ENCODE measurements at places on chromosomes 4 and X. TPM values are rescaled to one million over a fixed set of nuclear protein-coding genes. Genes with fewer than 3 reads are reported as not detected.

The ANOS1 gene
- 9.5 TPM for total RNA-seq

DNA sequence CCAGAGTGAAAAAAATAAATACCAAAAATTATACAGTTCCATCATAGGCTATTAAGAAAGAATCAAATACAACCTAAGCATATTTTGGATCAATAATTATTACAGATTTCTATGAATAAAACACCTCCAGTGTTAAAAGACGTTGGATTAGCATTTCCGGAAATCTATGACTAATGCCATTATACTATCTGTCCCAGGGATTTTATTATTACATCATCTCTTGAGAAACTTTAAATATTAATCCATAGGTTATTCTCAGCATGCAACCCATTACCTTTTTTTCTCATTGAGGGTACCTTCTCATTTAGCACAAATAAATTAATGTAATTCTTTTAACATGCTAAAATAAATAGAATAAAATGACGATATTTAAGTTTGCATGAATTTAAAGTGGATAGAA, 44.6 kb downstream of the CXorf58 start:
- DNase-seq: no peak

DNA sequence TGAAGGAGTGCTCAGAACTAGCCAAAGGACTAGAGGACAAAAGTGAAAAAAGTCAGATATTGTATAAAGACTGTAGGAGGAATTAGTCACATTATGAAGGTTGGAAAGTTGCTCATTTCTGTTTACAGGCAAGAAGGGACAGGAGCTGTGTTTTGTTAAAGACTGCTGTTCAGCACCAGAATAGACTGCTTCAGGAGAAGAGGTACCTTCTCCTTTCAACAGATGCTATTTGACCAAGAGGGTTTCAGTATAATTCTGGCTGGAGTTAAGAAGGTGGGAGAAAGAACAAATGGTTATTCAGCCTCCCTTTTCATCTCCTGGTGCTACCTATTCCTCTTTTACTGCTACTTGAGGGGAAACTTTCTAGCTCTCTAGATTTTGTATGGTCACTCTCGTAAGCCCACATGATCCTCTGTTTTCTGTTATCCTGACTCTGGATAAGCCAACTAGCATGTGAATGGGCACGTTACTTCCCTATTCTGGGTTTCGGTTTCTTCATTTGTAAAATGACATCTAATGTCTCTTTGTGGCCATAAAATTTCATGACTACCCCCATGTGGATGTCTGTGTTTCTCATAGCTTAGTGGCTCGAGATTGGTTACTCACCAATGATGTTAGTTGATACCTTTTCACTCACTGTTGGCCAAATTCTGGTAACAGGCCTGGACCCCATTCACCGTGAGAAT, 68.9 kb downstream of the SH2D1A start:
- no peak for DNase-seq

DNA sequence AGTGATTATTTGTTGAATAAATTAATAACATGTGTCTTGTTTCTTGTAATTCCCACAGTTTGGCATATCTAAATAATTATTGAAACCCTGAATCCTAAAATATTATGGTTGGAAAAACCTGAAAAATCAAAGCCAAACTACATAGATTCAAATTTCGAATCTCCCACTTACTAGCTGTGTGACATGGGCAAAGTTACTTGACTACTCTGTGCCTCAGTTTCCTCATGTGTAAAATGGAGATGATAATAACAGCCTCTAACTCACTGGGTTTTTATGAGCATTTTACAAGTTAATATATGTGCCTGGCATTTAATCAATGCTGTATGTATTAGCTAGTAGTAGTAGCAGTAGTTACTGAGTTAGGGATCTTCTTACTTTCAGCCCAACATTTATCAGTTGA, 34.6 kb upstream of the BRS3 start:
- DNase-seq: no peak

DNA sequence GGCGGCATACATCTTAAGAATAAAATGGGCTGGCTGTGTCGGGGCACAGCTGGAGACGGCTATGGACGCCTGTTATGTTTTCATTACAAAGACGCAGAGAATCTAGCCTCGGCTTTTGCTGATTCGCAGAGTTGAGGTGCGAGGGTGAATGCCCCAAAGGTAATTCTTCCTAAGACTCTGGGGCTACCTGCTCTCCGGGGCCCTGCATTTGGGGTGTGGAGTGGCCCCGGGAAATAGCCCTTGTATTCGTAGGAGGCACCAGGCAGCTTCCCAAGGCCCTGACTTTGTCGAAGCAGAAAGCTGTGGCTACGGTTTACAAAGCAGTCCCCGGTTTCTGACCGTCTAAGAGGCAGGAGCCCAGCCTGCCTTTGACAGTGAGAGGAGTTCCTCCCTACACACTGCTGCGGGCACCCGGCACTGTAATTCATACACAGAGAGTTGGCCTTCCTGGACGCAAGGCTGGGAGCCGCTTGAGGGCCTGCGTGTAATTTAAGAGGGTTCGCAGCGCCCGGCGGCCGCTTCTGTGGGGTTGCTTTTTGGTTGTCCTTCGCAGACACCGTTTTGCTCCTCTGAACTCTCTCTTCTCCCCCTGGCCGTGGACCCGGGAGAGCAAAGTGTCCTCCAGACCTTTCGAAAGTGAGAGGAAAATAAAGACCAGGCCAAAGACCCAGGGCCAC, 1.9 kb downstream of the SHOX start:
- no peak for DNase-seq

- no peak for DNase-seq
Observed at GRCh38 chrX:17038277-17038676, 91.8 kb downstream of the REPS2 start.

- no peak for DNase-seq
Observed at GRCh38 chr4:84907145-84907544, 59.3 kb downstream of the WDFY3 start.

The MTTP gene
- 1.5 TPM for total RNA-seq

DNA sequence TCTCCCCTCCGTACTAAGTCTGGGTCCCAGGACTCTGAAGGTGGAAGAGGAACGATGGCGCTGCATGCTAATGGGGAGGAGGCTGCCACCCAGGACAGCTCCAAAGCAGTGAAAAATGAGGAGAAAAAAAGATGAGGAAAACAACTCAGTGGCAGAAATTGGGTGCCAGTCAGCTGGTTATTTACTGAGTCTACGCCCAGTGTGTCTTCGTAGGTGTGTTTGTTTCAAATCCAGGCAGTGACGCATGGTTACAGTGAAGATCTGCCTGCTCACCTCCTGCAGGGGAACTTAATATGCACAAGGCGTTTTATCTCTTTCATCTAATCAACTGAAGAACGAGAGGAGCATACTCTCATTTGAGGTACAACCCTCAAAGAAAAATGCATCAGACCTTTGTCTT, 70.9 kb upstream of the FBXW7 start:
- DNase-seq: no peak

The XKRX gene
- not detected for total RNA-seq

Measured in heart left ventricle (tissue), 16 donors.